Gastroesophageal sphincter (tissue), 4 donors: ENCODE measurements at places on chromosomes 1 and 21.

DNA sequence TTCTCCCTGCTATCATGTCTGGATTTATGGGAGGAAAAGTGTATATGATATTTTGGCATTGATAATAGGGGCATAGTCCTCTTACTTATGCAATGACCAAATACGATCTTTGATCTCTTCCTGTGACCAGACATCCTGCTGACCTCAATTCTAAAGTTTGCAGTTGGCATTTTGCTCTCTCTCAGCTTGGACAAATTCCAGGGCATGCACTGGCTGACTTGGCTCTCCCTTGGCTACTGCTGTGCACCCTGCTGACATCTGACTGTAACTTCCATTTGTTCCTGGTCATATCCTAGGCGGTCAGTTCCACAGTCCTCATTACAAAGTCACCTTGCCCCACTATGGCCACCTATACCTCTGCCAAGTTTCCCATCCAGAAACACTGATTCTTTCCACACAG lies 380.7 kb upstream of the NR5A2 start:
- H3K27ac ChIP-seq = no peak overlapping the region
- H3K36me3 ChIP-seq = no peaks in the 10 kb centered on the region
- no peaks in the 10 kb centered on the region for H3K4me1 ChIP-seq
- no peak for ATAC-seq
- H3K4me3 ChIP-seq = no peak overlapping the region

GRCh38 chr1:226046240-226046639 lies 16.3 kb upstream of the H3-3A start:
- H3K27me3 ChIP-seq = no peaks in the 10 kb centered on the region
- H3K4me3 ChIP-seq = no peak overlapping the region
- no peaks in the 10 kb centered on the region for H3K4me1 ChIP-seq
- ATAC-seq = no peak
- H3K36me3 ChIP-seq = no peaks in the 10 kb centered on the region

DNA sequence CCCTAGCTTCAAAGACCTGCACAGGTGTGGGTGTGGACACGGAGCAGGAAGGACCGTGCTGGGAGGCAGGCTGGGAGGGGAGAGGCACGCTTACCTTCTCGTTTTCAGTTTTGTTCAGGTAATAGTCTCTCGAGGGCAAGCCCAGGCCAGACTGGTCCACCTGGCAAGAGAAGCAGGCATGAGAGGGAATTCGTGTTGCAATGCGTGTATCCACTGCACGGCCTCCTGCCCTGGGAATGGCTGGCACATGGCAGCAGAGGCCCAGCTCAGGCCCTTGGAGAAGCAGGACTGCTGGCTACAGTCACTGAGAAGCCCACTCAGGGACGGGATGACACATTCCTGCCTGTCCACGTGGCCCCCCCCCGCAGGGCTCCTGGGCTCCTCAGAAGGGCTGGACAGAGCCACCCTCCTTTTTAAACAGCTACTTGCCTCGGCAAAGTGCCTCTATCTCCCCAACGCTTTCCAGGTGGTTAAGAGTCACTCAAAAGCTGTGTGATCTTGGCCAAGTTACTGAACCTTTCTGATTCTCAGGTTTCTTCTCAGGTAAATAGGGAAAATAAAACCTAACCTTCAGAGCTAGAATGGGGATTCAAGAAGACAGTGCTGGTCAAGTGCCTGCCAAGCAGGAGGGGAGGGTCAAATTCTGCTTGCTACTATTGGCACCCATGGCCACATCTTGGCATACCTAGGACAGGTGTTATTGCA lies 32.7 kb downstream of the ECE1 start:
- no peak for ATAC-seq
- no peak overlapping the region for H3K27ac ChIP-seq
- no peak overlapping the region for H3K4me3 ChIP-seq
- H3K4me1 ChIP-seq = peaks cover 34% of the 10 kb centered on the region
- no peaks in the 10 kb centered on the region for H3K27me3 ChIP-seq

GRCh38 chr21:32826329-32827167 lies 55.0 kb upstream of the PAXBP1 start:
- no peak overlapping the region for H3K27ac ChIP-seq
- H3K4me3 ChIP-seq = no peak overlapping the region
- H3K4me1 ChIP-seq = no peaks in the 10 kb centered on the region
- no peaks in the 10 kb centered on the region for H3K27me3 ChIP-seq

DNA sequence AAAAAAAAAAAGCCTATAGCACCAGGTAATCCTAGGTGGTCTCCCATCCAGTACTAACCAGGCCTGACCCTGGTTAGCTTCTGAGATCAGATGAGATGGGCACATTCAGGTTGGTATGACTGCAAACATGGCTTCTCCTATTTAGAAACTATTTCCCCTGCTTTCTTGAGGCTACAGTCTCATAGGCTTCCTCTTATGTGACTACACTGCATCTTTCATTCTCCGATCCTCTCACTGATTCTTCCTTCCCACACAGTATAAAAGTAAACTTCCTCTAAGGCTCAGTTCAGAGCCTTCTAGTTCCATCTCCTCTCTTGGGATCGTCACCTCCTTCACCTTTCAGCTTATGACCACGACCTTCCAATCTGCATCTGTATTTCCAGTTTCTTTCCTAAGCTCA lies 30.4 kb upstream of the RNF2 start:
- no peak overlapping the region for H3K4me3 ChIP-seq
- no peak for ATAC-seq
- no peaks in the 10 kb centered on the region for H3K27me3 ChIP-seq
- H3K27ac ChIP-seq = no peak overlapping the region

DNA sequence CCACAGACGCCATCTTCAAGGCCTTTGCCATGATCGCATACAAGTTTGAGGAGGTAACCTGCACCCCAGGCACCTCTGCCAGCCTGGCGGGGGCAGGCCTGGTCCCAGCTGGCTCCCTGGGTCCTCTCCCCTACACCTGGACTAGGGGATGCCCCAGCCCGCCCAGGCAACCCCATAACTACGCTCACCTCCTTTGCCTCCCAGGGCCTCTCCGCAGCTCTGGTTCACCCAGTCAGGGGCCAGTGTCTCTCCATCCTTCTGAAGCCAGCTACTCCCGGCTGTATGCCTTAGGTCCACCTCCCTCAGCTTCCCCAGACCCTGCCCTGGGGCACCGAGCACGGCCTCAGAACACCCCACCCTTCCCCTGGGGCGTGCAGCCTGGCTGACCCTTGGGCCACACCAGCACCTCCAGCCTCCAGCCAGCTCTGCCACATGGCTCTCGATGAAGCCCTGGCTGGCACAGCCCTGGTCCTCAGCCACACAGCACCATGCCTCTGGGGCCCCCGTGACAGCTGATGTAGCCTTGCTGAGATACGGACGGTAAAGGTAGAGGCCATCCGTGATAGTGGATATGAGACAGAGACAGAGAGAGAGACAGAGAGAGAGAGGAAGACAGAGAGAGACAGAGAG lies 80.4 kb upstream of the COL6A1 start:
- H3K4me3 ChIP-seq = no peak overlapping the region
- ATAC-seq = no peak
- H3K27me3 ChIP-seq = no peaks in the 10 kb centered on the region
- H3K36me3 ChIP-seq = peaks cover 15% of the 10 kb centered on the region
- H3K27ac ChIP-seq = no peak overlapping the region

DNA sequence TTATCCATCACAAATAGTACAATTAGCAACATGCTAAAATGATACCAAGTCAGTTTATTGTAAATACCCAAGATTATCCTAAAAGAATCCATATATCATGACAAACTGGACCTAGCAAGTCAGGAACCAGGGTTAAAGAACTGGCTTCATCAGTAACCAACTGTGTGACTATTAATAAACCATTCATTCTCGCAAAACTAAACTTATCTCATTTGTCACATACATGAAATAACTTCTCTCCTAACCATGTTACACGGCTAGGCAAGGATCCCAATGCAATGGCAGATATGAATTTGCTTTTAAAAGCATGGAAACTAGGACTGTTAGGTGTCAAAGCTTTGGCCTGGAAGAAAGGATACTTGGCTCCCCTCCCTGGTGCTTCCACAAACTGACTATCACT lies 29.4 kb downstream of the CYP2J2 start:
- no peak overlapping the region for H3K4me3 ChIP-seq
- no peaks in the 10 kb centered on the region for H3K36me3 ChIP-seq
- no peaks in the 10 kb centered on the region for H3K4me1 ChIP-seq

- peaks cover 100% of the 10 kb centered on the region for H3K27me3 ChIP-seq
- H3K36me3 ChIP-seq = no peaks in the 10 kb centered on the region
- H3K4me1 ChIP-seq = peaks cover 21% of the 10 kb centered on the region
- ATAC-seq = no peak
- H3K4me3 ChIP-seq = no peak overlapping the region
These were observed 54.7 kb downstream of the RHBG start for GRCh38 chr1:156423422-156424352.

GRCh38 chr1:12173631-12174121 lies 6.9 kb downstream of the TNFRSF1B start:
- H3K36me3 ChIP-seq = no peaks in the 10 kb centered on the region
- peaks cover 19% of the 10 kb centered on the region for H3K4me1 ChIP-seq
- peak; percentile 27 for ATAC-seq
- H3K27me3 ChIP-seq = peaks cover 50% of the 10 kb centered on the region
- no peak overlapping the region for H3K27ac ChIP-seq

GRCh38 chr1:208965351-208965750 lies 618.2 kb upstream of the CAMK1G start:
- H3K4me1 ChIP-seq = no peaks in the 10 kb centered on the region
- H3K4me3 ChIP-seq = no peak overlapping the region
- ATAC-seq = no peak
- H3K36me3 ChIP-seq = no peaks in the 10 kb centered on the region
- H3K27ac ChIP-seq = no peak overlapping the region

- H3K4me1 ChIP-seq = no peaks in the 10 kb centered on the region
- no peak overlapping the region for H3K27ac ChIP-seq
- H3K36me3 ChIP-seq = no peaks in the 10 kb centered on the region
- no peaks in the 10 kb centered on the region for H3K27me3 ChIP-seq
These were observed 497.4 kb downstream of the DISC1 start for GRCh38 chr1:232123775-232124659.

GRCh38 chr1:211735208-211736170 lies 60.1 kb upstream of the NEK2 start:
- peaks cover 6% of the 10 kb centered on the region for H3K4me1 ChIP-seq
- H3K27ac ChIP-seq = no peak overlapping the region
- peak; percentile 66 for ATAC-seq
- H3K27me3 ChIP-seq = peaks cover 10% of the 10 kb centered on the region

DNA sequence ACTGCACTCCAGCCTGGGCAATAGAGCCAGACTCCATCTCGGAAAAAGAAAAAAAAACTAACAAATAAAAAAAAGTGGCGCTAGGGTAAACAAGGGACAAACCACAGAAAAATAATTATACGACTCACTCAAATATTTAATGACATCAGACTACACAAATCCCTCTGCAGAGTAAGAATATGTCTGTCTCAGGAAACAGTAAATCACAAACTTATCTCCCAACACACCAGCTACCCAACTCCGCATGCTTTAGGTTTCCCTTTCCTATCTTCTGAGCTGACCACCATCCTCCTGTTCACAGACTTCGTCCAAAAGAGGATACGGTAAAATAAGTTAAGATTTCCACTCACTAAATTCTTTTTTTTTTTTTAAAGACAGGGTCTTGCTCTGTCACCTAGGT lies 16.2 kb downstream of the WDR47 start:
- peaks cover 9% of the 10 kb centered on the region for H3K4me1 ChIP-seq
- H3K4me3 ChIP-seq = no peak overlapping the region

DNA sequence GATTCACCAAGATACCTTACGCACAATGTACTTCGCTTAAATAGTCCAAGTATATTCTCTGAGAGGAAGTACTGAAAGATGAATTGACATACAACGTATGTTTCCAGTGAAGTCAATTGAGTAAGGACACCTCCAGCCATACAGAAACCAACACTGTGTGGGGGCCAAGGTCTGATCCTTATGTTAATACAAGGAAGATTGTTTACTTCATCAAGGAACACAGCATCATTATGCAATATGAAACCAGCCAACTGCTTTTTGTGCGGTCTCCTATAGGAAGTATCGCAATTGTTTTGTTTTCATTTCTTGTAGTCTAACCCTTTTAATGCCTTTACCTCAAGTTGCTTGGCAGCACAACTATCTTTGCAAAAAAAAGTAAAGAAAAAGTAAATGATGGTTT lies 28.2 kb upstream of the TEKT2 start:
- H3K4me1 ChIP-seq = no peaks in the 10 kb centered on the region
- ATAC-seq = no peak
- H3K27ac ChIP-seq = no peak overlapping the region

DNA sequence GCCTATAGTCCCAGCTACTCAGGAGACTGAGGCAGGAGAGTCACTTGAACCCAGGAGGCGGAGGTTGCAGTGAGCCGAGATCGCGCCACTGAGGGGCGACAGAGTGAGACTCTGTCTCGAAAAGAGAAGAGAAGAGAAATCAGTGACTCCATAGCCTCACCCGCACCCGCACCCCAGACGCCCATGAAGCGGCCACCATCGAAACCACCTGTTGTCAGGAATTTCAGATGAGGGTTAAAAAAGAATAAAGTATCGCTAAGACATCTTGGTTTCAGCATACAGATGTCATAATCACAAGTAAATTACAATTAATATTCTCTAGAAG lies 47.4 kb downstream of the NPHP4 start:
- no peaks in the 10 kb centered on the region for H3K27me3 ChIP-seq
- peaks cover 60% of the 10 kb centered on the region for H3K36me3 ChIP-seq
- no peak overlapping the region for H3K27ac ChIP-seq
- no peak for ATAC-seq

DNA sequence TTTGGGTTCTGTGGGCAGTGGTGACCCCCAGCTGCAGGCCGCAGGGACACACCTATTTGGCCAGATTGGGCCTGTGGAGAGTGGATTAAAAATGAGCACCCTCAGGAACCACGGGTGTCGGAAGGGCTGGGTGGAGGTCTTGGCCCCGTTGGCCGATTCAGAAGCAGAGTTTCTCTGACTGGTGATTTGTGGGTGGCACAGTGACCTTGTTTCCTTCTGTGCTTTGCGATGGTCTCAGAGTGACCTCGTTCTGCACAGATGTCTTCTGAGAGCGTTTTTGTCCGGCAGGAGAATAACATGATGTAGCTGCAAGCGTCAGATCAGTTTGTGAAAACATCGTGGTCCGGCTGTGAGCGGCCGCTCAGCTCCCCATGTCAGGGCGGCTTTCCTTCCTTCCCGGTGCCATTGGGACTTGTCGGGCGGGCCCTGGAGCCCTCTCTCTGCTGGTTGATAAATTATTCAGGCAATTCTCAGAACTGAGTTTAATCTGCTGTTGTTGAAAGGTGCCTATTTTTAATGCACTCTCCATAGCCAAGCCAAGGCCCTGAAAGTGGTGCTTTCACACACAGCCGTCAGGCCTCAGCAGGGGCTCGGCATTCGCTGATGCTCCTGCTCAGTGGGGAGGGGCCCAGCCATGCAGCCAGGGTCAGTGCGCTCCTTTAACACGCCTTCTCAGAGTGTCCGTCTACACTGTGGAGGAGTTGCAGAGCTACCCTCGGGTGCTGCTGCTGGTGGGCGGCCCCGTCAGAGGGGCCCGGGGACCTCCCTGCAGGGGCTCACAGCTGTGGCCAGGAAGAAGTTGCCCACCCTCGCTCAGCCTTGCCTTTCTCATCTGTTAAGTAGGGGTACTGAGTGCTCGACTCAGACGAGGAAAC lies 26.8 kb downstream of the TRPM2 start:
- H3K27ac ChIP-seq = no peak overlapping the region
- no peak overlapping the region for H3K4me3 ChIP-seq
- H3K27me3 ChIP-seq = peaks cover 61% of the 10 kb centered on the region
- H3K36me3 ChIP-seq = no peaks in the 10 kb centered on the region
- H3K4me1 ChIP-seq = no peaks in the 10 kb centered on the region
- no peak for ATAC-seq
